Bone marrow (tissue), 2 donors: ENCODE measurements at places on chromosomes 2 and 18.

DNA sequence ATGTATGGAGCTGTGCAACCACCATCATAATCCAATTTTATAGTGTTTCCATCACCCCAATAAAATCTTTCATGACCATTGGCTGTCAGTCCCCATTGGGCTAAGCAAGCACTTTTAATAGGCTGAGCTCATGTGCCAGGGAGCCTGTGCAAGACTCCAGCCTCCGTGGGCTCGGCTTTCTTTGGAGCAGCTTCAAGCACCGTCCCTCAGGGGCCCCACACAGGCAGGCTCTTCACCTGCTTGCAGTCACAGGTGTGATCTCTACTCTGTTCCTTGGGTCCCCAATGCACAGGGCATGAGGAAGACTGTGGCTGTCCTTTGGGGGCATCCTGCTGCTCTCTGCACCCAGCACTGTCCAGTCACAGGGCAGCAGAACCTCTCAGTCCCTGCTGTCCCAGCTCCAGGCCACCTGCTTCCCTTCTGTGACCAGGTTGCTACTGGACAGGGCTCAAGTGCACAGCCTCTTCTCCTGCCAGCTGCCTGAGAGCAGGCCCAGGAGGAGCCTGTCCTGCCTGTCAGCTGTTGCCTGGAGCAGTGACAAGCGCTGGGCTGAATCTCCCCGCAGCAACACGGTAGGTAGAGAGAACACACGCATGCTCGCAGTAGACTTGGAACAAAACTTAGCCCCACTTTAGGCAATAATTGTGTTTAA lies 40.7 kb upstream of the TMEM131 start:
- no peak for DNase-seq

- DNase-seq, result no peak
Measured at GRCh38 chr18:63970809-63971205, 926 bp downstream of the SERPINB8 start.

DNA sequence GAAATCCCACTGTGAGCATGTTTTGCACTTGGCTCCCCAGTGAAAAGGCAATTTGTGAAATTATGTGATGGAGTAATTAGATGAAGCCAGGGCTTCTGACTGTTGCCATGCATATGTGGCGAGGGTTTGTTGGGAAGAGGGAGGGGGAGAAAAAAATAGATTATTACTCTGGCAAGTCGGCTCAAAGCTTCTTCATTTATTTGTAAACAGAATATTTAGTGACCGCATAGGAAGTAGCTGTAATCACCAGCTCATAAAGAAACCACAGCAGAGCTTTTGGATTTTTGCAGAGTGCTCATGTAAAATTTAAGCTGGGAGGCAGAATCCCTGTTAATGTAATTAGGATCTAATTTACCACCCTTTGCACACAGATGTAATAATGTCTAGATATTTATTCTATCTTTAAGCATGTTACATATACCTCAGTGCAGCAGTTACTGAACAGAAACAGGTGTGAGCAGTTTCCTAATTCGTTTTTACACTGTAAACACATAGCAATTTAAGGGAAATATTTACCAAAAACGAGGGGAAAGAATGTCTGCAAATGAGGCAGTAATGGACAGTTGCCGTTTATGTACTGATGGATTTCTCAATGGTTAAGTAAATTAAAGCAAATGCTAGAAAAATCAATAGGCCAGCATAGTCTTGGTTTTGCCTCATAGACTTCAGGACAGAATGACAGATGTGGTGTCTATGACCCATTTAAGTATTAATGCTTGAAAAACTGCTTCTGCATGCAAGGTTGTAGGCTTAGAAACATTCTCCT lies 87.9 kb downstream of the MEIS1 start:
- no peak for DNase-seq

- DNase-seq, result no peak
Measured at GRCh38 chr2:233832869-233833311, 21.4 kb downstream of the HJURP start.

DNA sequence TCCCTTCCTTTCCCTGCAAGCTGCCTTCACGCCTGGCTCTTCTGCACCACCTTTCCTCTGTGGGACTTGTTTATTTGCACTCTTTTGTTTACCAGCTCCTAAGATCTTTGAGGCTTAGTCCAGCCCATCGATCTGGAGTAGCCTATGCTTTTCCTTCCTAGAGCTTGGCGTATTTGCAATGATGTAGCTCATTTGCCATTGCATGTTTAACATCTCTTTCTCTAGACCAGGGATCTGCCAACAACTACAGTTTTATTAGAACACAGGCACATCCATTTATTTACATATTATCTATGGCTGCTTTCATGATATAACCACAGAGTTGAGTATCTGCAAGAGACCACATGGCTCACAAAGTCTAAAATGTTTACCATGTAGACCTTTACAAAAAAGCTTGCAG lies 150.4 kb downstream of the RAPGEF4 start:
- DNase-seq, result no peak

DNA sequence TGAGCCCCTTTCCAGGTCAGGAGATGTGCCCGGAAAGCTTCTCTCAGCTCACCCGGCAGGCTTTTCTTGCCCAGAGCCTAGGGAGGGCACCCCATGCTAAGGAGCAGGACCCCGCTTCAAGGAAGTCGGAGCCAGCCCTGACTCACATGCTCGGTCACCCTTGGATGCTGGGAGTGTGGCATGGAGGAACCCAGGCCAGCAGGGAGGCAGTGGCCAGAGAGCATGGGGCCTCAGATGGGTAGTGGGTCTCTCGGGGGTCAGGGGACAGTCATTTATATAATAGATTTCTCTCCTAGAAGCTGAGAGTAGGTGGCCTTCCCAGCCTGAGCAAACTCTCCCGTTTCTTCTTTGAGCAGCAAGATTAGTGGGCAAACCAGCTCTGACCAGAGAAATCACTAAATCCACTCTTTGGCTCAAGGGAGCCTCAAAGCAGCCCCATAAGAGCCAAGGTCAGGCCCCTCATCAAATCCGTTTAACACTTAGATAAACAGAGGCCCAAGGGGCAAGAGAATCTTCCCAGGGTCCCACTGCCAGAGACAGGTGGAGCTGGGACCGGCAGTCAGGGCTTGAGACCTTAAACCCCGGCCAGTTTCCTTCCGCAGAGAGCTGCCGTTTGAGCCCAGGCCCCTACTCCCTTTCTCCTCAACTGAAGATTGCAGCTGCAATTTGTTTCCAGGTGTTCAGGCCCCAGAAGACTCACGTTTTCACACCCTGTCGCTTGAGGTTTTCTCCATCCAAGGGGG lies 113.1 kb downstream of the CYP26B1 start:
- DNase-seq, result no peak

DNA sequence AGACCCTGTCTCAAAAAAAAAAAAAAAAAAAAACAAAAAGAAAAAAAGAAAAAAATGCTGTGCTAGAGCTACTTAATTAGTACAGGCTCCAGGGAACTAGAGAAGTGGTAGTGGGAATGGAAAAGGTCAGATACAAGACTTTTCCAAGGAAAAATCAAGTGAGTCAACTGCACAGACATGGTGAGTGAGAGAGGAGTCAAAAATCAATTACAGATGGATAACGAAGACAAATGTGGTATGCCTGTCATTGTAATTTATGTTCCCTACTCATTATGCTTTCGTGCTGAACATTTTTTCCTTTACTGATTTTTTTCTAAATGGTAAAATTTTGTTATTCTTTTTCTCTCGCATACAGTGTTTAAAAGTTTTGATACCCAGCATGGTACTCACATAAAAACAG lies 111.5 kb downstream of the MDH1 start:
- no peak for DNase-seq

- no peak for DNase-seq
Measured at GRCh38 chr18:22226801-22227200, 57.4 kb downstream of the GATA6 start.

GRCh38 chr2:159773426-159773825 lies 24.6 kb downstream of the CD302 start:
- DNase-seq, result no peak

DNA sequence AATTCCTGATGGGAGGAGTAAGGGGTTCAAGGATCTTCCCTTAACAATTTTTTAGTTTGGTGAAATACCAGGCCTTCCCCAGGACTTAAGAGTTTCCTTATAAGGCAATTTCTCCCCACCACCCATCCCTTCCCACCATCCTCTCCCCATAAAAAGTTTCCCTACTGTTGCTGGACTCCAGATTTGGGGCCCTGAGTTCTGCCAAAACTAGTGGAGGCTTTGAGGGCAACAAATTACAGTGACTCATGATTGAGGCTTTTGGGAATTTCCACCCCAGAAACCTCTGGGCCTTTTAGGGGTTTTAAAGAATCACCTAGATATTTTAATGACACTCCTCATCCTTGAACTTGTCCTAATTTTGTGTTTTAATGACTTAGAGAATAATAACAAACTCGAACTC lies 14.3 kb upstream of the EN1 start:
- no peak for DNase-seq

DNA sequence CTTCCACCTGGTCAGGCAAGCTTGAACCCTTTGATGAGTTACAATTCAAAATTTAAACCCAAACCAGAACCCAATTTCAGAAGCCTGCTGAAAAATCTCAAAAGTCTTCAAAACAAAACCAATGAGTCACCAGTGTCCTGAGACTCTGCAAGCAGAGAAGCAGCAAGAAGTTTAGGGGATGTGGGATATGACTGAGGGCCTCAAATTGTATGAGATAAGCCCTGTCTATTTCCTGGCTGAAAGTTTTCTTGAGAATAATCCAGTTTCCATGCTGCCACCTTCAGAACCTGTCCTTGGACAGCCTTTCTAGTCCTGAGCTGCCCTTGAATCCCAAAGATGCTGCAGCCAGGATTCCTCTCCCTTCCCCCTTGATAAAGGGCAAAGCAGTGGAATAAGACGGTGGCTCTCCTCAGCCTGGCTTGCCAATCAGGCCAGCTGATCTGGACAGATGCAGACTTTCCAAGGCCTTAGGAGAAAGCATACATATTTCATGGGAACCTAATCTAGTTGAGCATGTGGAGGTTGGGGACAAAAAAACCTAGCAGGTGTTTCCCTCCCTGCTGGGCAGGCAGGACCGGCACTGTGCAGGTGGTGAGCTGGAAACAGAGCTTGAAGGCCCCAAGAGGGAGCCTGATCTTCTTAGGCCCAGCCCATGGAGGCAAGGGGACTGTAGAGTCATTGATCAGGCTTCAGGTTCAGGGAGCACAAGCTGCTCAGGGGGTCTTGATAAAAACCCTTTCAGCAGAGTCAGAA lies 278.0 kb upstream of the MGAT5 start:
- DNase-seq, result no peak

GRCh38 chr2:2702385-2702784 lies 371.3 kb upstream of the MYT1L start:
- DNase-seq, result no peak

DNA sequence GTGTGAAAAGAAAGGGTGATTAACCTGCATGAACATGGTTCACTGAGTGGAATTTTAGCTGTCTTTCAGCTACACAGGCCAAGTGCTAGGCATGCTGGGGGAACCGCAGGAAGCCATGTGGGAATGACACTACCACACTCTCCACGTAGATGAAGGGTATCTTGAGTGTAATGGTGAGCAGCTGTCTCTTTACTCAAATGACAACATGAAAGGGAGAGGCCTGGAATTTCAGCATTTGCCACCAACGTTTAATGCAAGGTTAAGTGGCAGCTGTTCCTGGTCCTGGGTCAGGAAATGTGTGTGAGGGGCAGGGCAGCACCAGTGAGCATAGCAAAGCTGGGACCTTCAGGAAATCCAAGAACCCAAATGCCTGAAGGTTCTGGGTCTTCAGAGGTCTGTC lies 588.4 kb downstream of the SLC4A3 start:
- no peak for DNase-seq

- no peak for DNase-seq
Measured at GRCh38 chr2:101142163-101142562, 9.0 kb downstream of the TBC1D8 start.

- DNase-seq, result no peak
Measured at GRCh38 chr18:68148863-68149262, 566.0 kb downstream of the TMX3 start.

DNA sequence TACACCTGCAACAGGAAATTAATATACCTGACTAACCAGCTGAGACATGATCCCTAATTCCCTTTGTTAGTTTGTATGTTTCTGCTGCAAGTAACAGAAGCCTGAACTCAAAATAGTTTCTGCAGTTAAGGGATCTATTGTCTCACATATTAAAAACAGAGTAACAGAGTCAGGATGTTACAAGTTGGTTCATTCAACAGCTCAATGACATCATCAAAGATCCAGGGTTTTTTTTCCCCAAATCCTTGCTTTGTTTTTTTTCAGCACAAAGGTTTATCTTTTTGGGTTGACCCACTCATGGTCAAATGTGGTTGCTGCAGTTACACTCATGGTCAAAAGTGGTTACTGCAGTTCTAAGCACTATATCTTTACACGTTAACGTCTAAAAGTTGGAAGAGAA lies 35.0 kb upstream of the DNAH7 start:
- no peak for DNase-seq

DNA sequence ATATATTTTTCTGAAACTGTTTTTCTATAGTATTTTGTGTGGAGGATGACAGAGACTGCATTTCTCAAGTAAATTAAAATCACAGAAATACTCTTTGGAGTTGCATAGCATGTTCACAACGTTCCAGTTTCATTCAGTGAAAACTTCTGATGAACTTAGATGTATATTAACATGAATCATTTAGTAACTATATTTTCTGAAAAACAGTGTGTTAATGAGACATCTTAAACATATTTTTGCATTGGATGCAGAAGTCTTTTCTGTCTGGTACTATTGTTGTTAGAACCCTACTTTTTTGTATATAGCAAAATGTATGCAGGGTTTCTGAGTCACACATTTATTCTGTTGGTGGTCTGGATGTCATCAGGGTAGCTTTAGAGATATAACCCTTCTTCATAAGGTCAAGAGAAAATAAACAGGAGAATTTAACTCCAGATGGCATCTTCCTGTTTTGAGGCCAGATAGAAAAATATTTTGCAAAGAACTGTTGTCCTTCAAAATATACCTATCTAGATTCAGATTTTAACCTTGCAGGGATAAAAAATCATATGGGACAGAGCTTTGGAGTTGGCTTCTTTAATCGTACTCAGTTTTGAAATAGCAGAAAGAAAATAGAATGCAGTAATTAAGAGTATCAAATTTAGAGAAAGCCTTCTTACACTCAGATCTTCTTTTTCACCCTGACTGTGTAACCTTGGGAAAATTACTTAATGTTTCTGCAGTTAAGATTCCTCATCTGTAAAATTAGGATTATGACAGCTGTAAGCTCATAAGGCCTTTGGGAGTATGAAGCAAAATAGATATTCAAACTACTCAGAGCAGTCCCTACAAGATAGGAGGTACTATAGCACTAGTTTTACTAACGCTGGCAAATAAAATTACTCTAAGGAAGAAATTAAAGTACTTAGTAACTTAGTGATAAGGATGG lies 5.3 kb downstream of the COL3A1 start:
- DNase-seq, result no peak
